ENCODE measurements at places on chromosomes 16 and 17.

DNA sequence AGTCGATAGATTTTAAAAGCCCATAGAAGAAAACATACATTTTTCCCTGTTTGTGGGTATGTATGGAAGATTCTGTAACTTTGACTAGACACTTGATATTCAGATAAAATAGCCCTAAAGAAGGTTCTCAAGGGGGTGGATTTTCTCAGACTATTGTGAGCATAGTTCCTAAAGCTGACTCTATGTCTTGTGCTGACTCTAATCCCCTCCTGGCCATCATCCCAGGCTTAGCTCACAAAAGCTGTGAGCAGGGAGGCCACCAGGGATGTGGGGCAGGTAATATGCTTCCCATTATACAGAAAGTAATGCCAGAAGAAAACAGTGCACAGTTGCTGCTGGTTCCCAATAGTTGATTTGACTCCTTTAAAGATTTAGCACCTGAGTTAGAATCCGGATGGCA is 32.0 kb downstream of the CDH13 start:
- no peak for DNase-seq

DNA sequence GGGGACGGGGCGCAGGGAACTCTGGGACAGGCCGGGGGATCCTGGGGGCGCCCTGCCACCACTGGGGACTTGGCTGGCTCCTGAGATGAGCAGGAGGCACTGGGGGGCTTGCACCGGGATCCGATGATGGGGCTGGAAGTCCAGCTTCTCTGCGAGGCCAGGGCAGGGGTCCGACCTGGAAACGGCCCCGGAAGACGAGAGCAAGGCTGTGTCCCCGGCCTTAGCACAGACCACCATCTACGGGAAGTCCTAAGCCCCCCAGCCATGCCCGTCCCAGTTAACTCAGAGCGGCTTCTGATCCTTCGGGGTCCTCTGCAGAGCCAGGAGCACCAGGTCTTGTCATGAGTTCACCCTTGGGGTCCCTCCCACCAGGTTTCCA is 573 bp downstream of the CDT1 start:
- no peak for DNase-seq

GRCh38 chr17:78525511-78526160 is 51.6 kb downstream of the DNAH17 start:
- DNase-seq = no peak

DNA sequence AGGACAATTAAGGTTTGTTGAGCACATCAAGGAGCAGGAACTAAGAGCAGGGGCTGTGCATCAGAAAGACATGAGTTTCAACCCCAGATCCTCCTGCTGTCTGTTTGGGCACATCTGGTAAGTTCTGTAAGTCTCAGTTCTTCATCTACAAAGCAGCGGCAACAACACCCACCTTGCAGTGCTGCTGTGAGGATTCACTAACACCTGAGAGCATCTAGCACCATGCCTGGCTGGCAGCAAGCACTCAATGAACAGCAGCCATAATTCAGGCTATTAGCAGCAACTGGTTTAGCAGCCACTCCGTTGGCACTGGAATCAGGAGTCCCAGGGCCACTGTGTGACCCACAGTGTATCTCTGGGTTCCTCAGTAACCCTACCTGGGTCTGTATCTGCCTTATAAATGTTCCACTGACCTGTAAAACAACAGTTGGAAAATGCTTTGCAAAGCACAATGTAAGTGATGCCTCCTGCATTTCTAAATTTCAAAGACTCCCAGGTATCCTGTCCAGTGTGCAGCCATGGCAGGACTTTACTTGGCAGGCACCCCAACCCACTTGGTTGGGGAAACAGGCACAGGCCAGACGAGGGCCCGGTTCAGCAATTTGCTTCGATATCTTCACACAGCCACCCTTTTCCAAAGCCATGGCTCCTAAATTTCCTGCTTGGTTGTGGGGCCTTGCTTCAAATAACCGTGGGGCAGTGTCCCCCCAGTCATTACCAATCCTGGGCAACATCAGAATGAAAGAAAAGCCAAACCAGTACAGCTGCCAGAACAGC is 4.2 kb downstream of the ST3GAL2 start:
- DNase-seq = no peak

DNA sequence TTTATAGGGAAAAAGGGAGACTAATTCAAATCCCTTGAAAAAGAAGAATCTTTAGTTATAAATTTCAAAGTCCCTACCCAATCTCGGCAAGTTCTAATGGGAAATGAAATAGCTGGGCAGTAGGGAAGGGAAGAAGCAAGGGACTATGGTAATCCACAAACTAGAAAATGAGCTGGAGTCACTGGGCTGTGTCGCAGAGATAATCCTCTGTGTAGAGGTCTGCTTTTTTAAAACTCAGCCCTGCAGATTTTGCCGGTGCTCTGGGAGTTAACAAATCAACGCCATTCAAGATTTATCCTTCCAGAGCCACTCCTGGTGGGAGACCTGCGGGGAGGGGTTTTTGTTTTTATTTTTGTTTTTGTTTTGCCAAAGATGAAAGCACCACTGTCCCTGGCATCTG is 20.8 kb downstream of the SNX11 start:
- no peak for DNase-seq

DNA sequence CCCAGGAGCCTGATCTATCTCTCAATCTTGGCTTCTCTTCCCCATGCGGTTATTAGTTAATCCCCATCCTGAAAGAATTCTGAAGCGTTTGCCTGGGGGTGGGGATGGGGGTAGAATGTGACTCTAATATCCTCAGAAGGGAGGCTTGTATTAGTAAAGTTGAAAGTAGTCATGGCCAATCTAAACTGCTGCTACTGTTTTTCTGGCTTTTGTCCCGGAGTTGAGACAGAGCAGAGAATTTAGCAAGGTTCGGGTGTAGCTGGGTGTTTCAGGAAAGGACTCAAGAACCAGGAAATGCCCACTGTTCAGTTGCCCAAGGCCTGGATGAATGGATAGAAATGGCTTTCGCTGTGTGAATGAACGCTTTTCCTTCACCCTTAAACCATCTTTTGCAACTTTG is 17.6 kb upstream of the ITGAM start:
- DNase-seq = no peak

- DNase-seq = peak; percentile 77
Measured at GRCh38 chr17:48908853-48909394, 717 bp downstream of the UBE2Z start.

DNA sequence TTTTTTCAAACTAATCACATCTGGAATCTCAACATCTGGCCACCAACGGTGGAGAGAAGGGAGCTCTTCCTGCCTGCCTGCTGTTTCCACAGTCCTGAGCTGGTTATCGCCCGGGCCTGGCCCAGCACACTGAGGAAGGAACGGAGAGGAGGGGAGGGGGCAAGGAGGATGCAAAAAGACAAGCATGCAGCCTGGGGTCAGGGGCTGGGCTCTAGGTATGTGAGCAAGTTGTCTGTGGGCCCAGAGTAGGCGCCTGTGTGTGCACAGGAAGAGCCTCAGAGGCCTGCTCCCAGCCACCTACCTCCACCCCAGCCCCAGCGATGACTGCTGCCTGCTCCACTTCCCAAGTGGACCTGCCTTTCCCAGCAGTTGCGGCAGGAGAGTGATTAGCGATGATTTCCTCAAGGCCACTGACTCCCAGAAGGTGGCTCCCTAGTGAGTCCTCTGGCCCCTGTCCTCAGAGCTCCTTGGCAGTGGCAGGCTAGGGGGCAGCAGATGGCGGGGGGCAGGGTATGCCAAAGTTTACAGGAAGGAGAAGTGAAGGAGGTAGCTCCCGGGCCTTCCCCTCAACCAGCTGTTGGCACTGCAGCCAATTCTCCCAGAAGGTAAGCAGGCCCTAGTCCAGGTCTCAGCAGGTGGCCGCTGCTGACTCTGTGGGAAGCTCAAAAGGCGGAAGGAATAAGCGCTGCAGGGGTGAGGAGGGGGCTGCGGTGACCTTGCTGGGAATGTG is 27.0 kb upstream of the RASD1 start:
- DNase-seq = no peak

All from AG09319 (cell line).